ENCODE measurements at places on chromosomes 3 and 15.

GRCh38 chr3:58482917-58483636 is 8.8 kb upstream of the KCTD6 start:
- DNase-seq: no peak

DNA sequence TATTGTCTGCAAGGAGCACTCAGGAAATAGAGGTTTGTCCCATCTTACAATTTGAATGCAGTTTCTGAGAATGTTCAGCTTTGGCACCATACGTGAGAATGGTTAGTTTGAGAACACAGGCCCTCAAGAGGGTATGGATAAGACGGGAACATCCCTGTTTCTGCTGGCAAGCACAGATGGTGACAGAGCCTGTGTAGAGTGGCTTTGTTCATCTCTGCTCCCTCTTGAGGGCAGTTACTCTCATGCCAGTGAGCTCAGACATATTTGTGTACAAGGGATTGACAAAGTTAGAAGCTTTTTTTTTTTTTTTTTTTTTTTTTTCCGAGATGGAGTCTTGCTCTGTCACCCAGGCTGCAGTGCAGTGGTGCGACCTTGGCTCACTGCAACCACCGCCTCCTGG is 71.5 kb upstream of the FILIP1L start:
- no peak for DNase-seq

- DNase-seq: no peak
Observed at GRCh38 chr15:56982987-56983386, 64.5 kb downstream of the TCF12 start.

GRCh38 chr3:197878427-197878826 is 71.6 kb upstream of the RPL35A start:
- no peak for DNase-seq

GRCh38 chr15:68572921-68573320 is 5.9 kb upstream of the CORO2B start:
- no peak for DNase-seq

DNA sequence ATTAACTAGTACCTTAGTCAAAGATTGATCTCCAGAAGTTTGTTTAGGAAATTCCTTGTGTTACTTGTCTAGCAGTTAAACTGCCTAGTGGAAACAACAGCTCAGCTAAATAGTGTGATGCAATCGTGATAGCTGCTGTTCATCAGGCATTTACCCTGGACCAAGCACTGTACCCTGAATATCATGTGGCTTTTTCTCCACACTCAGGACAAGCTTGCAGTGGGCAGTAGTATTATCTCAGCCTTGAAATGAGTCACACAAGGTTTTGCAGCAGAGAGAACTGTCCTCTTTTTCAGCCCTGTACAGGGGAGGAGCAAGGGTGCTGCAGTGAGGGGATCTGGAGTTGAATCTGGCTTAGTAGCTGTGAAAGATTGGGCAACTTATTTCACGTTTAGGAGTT is 208.4 kb downstream of the TP63 start:
- DNase-seq: no peak

DNA sequence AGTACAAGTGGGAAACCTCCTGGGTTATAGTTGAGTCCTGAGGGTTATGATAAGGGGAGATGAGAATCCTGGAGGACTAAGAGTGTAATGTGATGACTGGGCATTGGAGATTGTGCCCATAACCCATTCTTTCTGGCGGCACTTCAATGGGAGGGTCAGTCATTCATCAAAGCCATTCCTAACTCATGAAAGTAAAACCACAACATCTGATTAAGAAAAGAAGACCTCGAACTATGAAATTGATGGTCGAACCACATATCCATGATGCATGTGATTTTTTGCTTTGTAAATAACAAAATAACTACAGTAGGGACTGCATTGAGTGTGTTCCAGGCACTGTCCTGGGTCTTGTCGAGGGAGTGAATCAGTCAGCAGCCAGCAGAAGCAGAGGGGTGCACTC is 215.1 kb downstream of the SHQ1 start:
- DNase-seq: no peak

Measured in activated naive CD8-positive, alpha-beta T cell treated with anti-CD3 and anti-CD28 coated beads, Interleukin-2, amount 50 U/mL, for 16 hours (primary cell).